ENCODE measurements at places on chromosomes 6 and 20.

GRCh38 chr20:63258781-63259180 is 4.5 kb upstream of the NKAIN4 start:
- DNase-seq: no peak

- DNase-seq: no peak
Observed at GRCh38 chr6:151067684-151068596, 171.8 kb upstream of the AKAP12 start.

- no peak for DNase-seq
Observed at GRCh38 chr6:10597499-10598001, 76.4 kb downstream of the GCNT2 start.

- DNase-seq: no peak
Observed at GRCh38 chr20:52124821-52125220, 66.8 kb downstream of the ZFP64 start.

- DNase-seq: no peak
Observed at GRCh38 chr20:46831633-46832011, 63.0 kb upstream of the EYA2 start.

- peak; percentile 60 for DNase-seq
Observed at GRCh38 chr6:42929821-42930360, 611 bp downstream of the CNPY3 start.

DNA sequence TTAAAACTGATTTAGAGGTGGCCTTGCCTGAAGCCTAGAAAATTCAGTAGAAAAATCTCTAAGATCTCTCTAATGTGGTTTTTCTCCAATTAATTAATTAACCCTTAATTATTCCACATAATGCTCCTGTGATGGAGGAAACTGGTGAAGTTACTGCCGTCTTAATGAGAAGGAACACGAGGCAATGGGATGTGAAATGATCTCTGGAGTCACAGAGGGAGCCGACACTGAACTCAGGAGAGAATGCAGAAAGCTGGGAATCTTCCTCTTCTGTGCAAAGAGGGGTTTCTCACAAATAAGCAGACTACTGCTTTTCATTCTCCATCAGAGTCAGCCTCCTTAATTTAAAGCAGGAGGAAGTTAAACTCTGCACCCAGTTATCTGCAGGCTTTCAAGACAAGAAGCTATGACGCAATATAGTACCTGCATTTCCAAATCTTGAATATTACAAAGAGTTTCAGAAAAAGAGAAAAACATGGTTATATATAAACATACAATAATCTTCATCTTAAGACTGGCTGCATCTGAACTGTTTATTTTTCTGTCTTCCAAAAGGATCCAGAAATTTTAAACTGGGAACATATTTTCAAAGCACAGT is 18.1 kb upstream of the SNRPB2 start:
- no peak for DNase-seq

- DNase-seq: peak; percentile 59
Observed at GRCh38 chr6:36623547-36624459, 29.6 kb downstream of the SRSF3 start.

DNA sequence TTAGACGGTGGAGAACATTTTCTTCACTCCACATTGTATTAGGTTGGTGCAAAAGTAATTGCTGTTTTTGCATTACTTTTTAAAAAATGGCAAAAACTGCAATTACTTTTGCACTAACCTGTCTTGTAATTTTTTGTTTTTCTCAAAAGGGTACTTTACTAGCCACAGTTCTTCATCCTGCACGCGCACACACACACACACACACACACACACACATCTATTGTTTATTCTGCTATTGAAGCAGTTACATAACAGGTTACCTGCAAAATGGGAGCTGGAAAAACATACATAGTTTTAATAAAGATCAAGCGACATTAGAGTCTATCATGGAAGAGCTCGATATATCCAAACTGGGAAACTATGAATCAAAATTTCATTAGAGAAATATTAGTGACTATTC is 235.2 kb downstream of the SIM1 start:
- no peak for DNase-seq

All from GM12891 (cell line).